MG63 (cell line): ENCODE measurements at places on chromosomes 3 and 15.

GRCh38 chr15:45200799-45201556 is 13.2 kb upstream of the SHF start:
- DNase-seq = peak; percentile 82

GRCh38 chr3:50122661-50123391 is 32.3 kb upstream of the SEMA3F start:
- no peak for DNase-seq

- DNase-seq = no peak
Observed at GRCh38 chr3:177213801-177214535, 16.7 kb upstream of the TBL1XR1 start.

GRCh38 chr15:60079210-60079609 is 75.1 kb downstream of the FOXB1 start:
- DNase-seq = no peak

DNA sequence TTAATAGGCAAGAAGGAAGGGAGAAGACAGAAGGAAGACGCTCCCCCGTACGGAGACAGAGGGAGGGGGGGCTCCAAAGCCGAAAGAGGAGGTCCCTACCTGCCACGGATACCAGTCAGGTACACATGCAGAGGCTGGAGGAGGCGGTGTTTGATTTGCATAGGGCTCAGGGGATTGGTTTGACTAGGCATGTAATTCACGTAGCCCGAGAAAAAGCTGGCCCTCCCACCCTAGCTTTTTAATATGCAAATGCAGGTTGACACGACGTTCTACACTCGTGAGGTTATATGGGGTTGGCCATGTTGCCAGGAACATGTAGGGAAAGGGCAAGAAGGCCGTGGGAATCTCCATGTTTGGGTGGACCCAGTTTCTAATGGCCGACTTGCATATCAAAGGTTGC is 29.8 kb downstream of the ZNF592 start:
- no peak for DNase-seq
